CD4-positive, alpha-beta memory T cell (primary cell): ENCODE measurements at places on chromosomes 5 and 9. TPM values are rescaled to one million over a fixed set of nuclear protein-coding genes. Genes with fewer than 3 reads are reported as not detected.
A peak's percentile ranks its signal among the peaks of the same experiment; 100 is the strongest.

The GBGT1 gene
- polyA plus RNA-seq: 0.16 TPM

The CMYA5 gene
- polyA plus RNA-seq: 0.07 TPM

The UBE2D2 gene
- polyA plus RNA-seq: 341 TPM

The IRX1 gene
- not detected for polyA plus RNA-seq

The PCDHGB1 gene
- not detected for polyA plus RNA-seq

The STING1 gene
- 124 TPM for polyA plus RNA-seq

The SMIM27 gene
- 42.4 TPM for polyA plus RNA-seq

The BARHL1 gene
- not detected for polyA plus RNA-seq

The ATOSB gene
- polyA plus RNA-seq: 10.1 TPM

The FAM193B gene
- 7.0 TPM for polyA plus RNA-seq

The C5orf34 gene
- polyA plus RNA-seq: 0.60 TPM

GRCh38 chr5:135489466-135490244, 37.5 kb upstream of the TIFAB start:
- no peak for DNase-seq

GRCh38 chr5:90383903-90384302, 25.7 kb downstream of the CETN3 start:
- no peak for DNase-seq

- peak; percentile 18 for DNase-seq
Measured at GRCh38 chr9:123360161-123361085, 4.4 kb downstream of the CRB2 start.

DNA sequence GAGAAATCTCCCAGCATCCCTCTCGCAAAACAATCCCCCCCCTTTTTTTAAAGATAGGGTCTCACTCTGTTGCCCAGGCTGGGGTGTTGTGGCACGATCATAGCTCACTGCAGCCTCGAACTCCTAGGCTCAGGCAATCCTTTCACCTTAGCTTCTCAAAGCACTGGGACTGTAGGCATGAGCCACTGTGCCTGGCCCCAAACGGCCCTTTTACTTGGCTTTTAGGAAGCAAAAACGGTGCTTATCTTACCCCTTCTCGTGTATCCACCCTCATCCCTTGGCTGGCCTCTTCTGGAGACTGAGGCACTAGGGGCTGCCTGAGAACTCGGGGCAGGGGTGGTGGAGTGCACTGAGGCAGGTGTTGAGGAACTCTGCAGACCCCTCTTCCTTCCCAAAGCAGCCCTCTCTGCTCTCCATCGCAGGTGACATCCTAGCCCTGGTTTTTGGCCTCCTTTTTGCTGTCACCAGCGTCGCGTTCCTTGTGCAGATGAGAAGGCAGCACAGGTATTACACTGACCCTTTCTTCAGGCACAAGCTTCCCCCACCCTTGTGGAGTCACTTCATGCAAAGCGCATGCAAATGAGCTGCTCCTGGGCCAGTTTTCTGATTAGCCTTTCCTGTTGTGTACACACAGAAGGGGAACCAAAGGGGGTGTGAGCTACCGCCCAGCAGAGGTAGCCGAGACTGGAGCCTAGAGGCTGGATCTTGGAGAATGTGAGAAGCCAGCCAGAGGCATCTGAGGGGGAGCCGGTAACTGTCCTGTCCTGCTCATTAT, 6.8 kb downstream of the CA9 start:
- no peak for DNase-seq

GRCh38 chr5:11182441-11183080, 421.5 kb upstream of the DAP start:
- DNase-seq: no peak

GRCh38 chr9:109894921-109895758, 115.1 kb downstream of the PALM2AKAP2 start:
- DNase-seq: no peak

DNA sequence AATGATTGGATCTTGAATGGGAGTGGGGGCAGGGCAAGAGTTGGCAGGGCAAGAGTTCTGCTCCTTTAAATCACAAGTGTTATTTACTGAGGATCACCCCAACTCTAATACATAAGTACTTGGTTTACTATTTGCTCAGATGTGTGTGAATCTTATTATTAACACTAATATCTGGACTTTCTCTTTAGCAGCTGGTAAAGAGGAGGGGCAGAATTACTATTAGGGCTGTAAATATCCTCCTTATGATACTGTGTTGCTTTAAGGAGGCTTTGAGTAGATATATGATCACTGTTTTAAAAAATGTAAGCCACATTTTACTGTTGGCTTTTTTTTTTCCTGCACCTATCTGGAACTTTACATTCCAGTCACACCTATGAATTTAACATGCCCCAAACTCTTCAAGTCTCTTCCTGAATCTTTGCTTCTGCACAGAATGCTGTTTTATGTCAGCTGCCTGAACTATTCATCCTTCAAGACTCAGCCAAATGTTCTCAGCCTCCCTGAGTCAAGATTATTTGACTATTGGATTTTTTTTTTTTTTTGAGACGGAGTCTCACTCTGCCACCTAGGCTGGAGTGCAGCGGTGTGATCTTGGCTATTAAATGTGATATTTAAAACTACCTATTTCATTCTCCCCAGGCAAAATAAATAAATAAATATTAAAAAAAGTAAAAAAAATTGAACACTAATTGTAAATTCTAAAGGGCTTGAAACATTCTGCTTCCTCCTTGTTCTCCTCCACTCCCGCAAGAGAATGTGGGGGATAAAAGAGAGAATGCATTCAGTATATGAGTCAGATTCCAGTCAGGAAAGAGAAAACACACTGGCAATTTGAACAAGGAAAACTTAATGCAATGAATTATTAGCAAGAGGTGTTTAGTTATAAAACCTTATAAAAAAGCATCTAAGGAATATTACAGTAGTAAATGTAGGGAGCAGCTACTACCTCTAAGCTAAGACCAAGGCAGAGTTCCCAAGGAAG, 99.3 kb downstream of the FOCAD start:
- no peak for DNase-seq

DNA sequence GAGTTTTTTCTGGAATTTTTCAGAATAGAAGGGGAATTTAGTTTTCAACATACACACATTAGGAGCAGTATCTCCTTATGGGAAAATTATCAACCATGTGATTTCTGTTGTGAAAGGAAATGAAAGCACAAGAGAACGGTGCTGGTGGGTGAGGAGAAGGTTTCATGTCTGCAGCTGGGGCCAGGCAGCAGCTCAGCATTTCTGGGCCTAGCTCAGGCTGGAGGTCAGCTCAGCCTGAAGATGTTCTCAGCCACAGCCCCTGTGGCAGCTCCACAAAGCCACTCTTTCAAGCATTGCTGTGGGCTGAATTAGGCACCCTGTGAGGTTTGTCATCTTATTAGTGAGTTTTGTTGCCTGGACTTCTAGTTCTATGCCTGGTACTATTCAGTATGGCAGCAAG, 90.3 kb downstream of the DIRAS2 start:
- DNase-seq: no peak

DNA sequence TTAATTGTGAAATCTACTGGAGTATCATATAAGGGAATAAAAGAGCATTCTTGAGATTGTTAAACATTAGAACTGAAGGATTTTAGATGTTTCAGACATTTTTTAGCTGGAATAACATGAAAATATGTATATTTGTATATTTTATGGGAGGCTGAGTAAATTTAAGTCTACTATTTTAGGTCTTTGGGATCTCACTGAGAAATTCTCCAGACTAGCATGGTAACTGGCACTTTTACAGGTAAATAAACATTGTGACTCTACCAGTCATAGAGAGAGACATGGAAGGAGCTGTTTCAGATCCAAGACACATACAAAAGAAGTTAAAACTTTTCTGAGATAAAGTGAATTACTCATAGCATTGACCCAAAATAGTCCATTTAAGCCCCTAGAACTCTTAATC, 59.4 kb downstream of the NDUFAF2 start:
- no peak for DNase-seq

- DNase-seq: no peak
Measured at GRCh38 chr5:16489322-16489791, 23.8 kb upstream of the ZNF622 start.

DNA sequence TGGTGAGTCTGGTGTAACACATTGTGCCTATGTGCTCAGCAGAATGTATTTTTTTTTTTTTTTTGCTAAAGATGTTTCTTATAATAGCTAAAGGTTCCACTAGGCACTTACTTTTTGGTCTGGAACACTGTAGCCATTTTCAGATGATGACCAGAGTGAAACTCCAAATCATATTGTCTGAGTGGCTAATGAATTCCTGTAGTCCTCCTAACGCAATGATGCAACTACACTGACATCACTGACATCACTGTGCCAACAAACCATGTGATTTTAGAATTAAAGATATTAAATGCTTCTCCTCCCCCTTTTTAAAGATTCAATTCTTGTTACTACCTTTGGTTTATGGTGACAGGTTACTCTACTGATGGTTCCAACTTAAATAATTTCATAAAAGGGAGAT, 28.8 kb downstream of the JAKMIP2 start:
- no peak for DNase-seq

DNA sequence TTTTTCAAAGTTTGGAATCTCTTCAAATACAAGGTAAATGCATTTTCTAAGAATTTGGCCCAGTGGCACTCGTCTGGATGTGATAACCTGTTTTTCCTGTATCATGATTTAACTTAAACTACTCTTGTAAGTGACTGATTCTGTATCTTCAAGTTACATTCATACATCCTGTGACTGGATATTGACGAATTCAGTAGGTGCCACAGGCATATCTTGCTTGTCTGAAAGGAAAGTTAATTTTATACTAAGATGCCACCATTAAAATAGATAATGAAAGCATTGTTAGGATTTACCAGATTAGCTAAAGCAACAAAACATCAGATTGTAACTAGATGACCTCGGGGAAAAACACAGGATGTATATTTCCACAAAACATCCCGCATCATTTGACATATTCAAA, 175.3 kb upstream of the ZNF608 start:
- no peak for DNase-seq

- DNase-seq: no peak
Measured at GRCh38 chr5:140073296-140073695, 30.2 kb upstream of the NRG2 start.

DNA sequence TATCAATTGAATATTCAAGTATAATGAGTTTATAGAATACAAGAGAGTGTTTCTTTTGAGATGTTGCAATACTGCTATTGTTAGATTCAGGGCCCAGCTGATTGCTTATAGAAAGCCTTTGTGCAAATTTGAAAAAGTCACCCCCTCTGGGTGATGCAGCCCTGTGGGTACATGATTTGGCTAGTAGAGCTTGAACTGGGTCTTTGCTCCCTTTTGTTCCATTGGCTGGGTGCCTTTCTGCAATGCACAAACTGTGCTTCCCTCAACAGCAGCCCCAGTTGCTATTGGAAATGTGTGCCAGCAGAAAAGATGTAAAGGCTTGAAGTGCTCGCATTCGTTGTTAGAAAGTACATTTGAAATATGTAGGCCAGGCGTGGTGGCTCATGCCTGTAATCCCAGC, 61.8 kb upstream of the CEMIP2 start:
- no peak for DNase-seq

- DNase-seq: peak; percentile 92
Measured at GRCh38 chr9:133147412-133148198, 16.1 kb downstream of the GBGT1 start.

- DNase-seq: no peak
Measured at GRCh38 chr5:73182307-73182706, 9.3 kb downstream of the TMEM174 start.

- DNase-seq: no peak
Measured at GRCh38 chr5:67149951-67150523, 46.6 kb downstream of the CD180 start.

GRCh38 chr5:175627005-175627404, 30.9 kb upstream of the HRH2 start:
- DNase-seq: no peak

- DNase-seq: peak; percentile 55
Measured at GRCh38 chr9:214648-215493, at the start of gene DOCK8. TSS of gene DOCK8 (plus strand) at chr9:214865. CDS start at chr9:214977, 112 bp downstream.

DNA sequence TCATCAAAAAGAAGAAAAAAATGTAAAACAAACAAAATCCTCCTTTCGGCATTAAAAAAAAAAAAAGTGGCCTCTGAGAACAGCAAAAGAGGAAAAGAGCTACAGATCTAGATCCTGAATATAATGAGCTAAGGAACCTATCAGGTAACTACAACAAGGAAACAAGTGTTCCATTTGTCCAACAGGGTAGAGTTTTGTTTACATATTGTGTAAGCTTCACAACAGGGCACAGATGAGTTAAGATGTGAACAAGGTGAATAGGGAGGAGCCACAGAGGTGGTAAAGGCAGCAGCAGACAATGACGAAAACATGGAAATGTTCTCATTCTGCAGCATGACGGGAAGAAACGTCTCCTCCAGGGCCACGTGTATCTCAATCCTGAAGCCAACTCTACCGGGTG, 14.4 kb downstream of the ELP1 start:
- no peak for DNase-seq

DNA sequence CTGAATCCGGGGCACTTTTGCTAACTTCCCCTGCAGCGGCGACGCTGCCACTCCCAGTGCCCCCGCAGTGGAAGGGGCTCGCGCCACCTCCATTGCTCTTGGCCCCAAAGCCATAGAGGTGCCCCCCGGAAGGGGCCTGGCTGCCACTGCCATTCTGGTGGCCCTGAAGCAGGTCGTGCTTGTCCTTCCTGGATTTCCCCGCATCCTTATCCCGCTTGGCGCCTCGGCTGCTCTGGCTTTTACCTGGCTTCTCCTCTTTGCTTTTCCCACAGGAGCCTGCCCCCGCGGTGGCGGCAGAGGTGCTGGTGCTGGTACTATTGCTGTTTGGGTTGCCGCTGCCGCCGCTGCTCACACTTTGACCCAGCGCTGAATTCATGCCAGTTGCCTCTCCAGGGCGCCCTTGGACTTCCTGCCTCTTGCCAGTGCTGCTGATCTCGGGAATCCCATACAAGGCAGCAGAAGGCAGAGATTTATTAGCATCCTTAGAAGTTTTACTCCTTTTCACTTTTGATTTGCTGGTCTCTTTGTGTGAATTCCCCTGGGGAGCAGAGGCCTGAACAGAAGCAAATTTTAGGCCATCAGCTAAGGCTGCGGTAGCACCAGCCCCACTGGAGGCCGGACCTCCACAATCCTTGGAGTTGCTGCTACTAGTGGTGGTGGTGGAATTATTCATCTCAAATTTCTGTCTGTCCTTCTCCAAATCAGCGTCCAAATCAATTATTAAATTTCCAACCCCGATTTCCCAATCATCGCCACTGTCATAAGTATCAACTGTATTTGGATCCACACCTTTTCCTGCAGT, 2.1 kb downstream of the ZNF608 start:
- no peak for DNase-seq

GRCh38 chr5:135095052-135095715, 61.2 kb upstream of the PITX1 start:
- no peak for DNase-seq
